ENCODE measurements at places on chromosomes 13 and 19.

DNA sequence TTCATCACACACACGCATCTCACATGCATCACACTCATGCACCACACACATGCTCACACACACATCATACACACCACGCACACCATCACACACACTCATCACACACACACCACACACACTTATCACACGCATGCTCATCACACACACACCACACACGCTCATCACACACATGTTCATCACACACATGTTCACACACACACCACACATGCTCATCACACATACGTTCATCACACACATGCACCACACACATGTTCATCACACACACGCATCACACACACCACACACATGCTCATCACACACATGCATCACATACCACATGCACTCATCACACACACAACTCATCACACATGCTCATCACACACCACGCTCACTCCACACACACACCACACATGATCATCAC is 46.9 kb downstream of the C1QTNF9 start:
- no peak for DNase-seq

- no peak for DNase-seq
Measured at GRCh38 chr13:41365631-41366030, 54.6 kb downstream of the NAA16 start.

DNA sequence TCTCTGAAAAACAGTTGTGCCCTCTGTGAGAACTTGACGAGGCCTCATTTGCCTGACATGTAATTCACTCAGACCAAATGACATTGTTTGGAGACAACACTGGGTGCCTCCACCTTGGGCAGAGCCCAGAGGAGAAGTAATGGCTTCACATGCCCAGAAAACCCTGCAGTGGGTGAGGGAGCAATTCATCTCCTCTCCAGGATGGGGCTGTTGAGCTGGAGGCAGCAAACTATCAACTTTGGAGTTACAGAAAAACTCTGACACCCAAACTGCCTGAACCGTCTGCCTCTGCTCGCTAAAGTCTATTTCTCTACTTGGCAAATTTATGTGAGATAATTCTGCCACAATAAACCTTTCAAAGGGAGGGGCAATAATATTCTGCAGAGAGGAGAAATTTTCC is 146.9 kb downstream of the DCLK1 start:
- DNase-seq = no peak

DNA sequence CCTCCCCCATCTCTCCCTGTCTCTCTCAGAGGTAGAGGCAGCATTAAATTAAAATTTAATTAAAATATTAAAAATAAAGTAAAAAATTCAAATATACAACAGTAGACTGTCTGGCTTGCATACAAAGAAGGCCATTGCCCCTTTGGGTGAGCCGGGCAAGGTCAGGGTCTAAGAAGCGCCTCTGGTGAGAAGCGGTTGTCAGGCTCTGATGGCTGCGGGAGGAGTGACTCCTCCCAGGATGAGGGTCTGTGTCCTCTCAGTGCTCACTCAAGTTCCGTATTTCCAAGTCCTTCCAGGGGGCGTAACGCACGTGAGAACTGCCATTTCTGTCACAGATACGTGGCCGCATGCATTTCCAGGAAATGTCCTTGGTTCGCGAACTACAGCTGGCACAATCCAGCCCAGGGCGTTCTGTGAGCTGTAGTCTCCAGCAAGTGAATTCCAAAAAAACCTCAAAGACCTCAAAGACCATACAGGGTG is 737 bp upstream of the ZNF181 start:
- DNase-seq = no peak

DNA sequence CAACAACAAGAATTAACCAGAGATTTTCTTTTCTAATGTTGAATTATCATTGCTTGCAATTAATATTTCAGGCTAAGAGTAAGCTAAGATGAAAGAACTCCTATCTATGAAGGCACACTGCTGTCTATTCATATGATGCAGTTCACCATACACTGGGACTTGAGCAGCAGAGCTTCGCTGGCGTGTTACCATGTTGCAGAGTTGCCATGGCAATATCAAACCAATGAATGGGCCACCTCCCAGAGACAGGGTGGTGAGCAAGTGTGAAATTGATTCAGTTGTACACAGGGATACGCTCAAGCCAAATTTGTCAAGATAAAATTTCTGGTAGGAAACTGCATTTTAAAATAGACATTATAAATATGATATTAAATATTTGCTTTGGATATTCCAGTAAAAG is 69.3 kb upstream of the MYO16 start:
- DNase-seq = no peak

DNA sequence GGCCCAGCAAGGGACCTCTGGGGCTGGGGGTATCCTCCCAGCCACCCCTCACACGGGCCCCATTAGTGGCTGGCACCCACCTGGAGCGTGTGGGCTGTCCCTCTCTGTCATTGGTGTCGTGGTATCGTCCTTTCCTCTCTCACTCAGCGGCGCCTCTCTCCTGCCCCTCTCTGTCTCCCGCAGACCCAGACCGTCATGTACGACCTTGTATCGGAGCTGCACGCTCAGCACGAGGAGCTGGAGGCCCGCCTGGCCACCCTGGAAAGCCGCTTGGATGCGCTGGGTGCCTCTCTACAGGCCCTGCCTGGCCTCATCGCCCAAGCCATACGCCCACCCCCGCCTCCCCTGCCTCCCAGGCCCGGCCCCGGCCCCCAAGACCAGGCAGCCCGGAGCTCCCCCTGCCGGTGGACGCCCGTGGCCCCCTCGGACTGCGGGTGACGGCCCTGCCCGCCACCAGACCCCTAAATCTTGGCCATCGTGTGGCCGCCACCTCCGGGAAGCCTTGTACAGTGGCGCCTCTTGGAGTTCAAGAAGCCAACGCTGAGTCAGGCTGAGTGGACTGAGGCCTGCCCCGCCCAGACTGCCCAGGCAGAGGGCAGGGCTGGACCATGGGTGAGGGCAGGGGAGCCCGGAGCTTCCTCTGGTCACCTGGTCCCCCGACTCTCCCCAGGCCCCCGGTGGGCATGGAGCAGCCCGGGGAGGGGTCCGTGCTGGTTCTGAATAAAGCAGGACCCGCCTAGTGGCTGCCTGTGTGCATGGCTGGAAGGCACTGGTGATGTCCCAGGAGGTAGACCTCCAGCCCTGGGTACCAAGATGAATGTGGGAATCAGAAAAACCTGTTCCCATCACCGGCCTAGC is 9.8 kb upstream of the ARRDC2 start:
- DNase-seq = no peak

DNA sequence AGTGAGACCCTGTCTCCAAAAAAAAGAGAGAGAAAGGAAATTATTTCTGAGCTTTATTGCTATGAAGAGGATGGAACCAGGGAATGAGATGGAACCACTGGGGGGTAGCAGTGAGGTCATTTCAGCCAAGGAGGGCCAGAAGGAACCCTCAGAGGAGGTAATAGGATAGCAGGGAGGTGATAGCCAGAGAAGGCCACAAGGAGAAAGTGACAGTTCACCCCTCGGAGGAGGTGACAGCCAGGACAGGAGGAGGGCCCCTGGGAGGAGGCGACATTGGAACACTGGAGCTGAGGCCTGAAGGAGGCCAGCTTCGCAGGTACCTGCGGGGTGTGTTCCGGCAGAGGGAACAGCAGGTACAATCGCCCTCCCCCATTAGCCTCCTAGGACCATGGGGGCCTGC is 675 bp upstream of the PGPEP1 start:
- no peak for DNase-seq

DNA sequence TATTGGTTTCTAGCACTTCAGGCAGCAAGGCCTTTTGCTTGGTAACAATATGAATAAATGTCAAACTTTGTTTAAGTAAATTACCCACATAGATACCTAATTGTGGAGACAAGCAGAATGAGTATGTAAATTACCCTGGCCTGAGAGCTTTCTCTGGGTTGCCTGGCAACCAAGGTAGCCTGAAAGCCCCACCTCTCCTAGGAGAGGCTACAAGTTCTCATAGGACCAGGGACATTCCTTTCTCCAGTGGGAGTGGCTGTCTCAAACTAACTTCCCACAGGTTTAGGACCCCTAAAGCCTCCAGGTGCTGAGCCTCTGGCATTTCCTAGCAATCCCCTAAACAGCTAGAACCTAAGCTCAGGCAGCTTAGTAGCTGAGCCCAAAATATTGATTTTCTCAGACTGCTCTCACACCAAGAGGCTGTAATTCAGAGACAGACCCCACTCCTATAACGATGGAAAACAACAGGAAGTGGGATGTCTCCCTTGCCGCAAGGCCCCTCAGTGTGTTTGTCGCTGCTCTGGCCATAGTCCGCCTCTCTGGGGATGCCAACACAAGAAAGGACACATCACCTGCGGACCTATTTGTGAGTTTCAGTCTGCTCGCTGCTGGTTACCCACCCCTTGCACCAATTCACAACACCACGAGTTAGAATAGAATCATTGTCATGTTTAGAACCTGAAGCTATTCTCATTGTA is 207.3 kb downstream of the DLEU7 start:
- DNase-seq = no peak

DNA sequence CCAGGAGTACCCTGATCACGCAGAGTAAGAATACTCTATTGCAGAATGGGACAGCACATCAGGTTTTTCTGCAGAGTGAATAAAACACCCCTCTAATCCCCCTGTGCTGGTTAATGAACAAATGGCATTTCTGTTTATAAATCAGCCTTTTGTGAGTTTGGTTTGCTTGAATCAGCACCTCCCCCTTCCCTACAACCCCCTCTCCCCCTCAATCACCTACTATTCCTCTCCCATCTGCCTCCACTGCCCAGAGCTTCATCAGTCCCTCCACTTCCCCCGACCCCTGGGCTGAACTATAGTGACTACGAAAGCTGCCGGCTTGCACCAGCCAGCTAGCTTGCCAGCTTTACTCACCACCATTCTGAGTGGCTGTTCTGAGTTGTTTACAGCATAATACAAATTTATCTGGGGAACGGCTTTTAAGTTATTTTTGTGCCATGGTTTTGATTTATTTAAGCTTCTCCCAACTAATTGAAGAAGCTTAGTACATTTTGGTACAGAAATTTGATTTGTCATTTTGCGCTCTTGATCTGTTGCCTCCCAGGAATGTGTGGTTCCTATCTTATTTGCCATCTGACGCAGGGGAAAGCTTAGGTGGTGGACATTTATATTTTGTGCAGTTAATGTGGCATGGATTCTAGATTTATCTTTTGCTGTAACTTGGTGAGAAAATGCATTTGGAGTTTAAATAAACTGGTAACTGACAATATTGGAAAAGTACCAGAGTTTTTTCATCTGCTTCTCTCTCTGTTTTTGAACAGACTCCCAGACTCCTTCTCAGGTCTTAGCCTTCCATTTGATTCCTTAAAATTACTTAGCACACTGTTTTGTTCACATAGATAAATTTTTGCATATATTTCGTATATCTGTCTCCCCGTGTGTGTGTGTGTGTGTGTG is 41.7 kb upstream of the WDFY2 start:
- no peak for DNase-seq

GRCh38 chr19:29886586-29886985 is 55.5 kb upstream of the URI1 start:
- no peak for DNase-seq

GRCh38 chr13:43478211-43478610 is 308.6 kb downstream of the ENOX1 start:
- DNase-seq = no peak

DNA sequence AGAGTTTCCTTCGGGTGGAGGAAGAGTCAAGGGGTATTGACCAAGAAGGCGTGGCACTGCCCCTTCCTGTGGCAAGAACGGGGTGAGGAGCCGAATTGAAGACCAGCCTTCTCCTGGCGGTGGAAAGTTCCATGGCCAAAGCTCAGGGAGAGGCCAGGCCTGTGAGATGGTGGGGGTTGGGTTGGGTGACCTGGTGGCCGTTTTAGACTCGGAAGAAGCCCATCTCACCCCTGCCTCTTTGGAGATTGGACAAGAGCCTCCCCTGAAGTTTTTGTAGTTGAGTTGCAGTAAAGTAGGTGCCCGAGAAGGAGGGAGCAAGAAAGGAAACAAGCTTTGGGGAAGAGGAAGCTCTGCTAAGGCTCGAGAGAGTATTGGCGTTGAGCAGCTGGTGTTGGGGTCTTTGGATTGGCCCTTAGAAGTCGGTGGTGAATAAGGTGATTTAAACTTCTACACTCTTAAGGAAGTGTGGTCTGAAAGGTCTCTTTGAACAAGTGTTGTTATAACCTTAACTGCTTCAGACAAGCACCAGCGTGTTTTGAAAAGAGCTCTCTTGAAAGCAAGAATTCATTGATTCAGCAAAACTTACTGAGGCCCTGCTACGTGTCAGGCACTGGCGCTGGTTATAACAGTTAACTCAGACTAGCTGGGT is 964 bp downstream of the SPINT2 start:
- no peak for DNase-seq

DNA sequence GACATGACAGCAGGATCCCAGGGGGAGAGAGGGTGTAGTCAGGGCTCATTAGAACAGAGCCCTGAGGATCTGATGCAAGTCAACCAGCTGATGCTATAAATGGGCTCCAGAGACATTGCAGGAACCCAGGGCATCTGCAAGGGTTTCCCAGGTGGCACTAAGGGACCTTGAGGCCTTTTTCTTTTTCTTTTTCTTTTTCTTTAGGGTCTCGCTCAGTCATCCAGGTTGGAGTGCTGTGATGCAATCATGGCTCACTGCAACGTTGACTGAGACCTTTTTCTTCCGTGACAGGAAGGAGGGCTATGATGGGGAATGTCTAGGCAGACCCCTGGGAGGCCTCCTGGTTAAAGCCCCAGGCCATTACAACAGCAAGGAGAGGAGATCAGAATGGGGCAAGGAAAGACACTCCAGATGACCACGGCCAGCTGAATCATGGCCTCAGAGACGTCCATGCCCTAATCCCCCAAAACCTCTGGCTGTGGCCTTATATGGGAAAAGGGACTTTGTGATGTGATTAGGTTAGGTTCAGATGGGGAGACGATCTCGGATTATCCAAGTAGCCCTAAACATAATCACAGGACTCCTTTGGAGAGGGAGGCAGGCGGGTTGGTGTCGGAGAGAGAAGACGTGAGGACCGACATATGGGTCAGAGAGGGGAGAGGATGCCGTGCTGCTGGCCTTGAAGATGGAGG is 4.5 kb upstream of the FCGRT start:
- no peak for DNase-seq

DNA sequence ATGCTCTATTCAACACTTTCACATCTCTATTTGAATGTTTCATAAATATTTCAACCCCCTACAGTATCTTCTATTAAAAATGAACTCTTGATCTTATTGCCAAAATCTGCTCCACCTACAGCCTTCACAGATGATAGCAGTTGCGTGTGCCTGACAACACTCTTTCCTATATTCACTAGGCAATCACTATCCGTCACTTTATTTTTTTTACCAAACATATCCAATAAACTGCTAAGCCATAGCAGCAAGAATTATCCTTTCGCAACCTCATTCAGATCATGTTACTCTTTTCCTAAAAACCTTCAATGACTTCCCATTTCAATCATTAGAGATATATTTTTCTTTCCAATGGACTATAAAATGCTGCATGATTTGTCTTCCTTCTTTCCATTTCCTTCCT is 629.8 kb upstream of the PCDH9 start:
- DNase-seq = no peak

GRCh38 chr13:102846261-102847015 is 606 bp downstream of the ERCC5 start:
- DNase-seq = no peak

DNA sequence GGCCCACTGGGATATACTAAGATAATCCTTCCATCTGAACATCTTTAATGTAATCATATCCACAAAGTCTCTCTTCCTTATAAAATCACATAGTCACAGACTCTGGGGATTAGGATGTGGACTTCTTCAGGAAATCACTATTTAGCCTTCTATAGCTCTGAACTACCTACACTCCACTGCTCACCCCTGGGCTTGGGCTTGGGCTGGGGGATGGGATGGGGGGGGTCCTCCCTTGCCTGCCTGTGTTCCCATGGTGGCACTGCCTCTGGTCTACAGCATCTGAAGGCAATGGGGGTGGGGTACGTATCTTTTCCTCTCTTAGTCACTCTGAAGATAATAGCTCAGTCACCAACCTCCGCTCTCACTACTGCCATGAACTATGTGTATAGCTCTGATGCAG is 67.8 kb upstream of the SERTM1 start:
- DNase-seq = no peak

Measured in urothelium cell line (cell line).